D721Med (cell line): ENCODE measurements at places on chromosomes 1 and 21.

DNA sequence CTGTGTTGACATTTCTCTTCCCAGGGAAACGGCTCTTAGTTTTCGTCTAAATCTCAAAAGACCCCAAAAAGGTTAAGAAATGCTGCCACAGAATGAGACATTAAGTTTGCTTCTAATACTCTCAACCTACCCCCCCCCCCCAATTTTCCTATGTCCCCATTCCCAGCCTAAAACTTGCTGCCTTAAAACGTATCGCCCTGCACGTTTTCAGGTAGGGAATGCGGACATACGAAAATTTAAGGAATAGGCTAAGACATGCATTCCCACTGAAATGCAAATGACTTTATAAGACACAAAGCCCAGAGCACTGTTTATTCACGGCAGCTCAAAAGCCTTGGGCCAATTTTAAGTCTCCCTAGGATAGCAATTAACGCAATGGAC lies 45.4 kb downstream of the GFI1 start:
- no peak for DNase-seq

DNA sequence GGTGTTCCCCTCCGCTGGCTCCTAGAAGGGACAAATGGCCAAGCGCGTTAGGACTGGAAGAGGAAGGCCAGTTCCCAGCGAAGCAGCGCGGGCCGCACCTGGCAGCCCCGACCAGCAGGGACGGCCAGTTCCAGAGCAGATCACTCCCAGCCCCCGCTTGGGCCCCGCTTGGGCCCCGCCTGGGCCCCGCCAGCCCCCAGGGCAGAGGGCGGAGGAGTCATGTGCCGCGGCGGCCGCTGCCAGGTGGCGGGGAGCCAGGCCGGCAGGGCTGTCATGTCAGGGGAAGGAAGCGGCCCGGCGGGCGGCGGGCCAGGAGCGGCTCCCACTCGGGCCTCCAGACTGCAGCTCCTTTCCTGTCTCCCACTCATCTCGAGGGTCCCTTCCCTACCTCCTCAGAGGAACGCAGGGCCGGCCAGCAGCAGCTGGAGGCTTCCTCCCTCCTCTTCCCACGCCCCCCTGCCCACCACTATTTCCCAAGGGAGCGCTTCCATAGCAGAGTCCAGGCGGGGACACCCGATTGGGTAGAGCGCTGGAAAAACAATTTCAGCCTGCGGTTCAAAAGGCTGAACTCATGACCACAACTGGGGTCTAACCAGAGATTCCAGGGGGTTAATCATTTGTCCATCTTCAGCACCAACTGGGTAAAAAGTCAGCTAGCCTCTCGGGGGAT lies 16.5 kb downstream of the ZNF697 start:
- DNase-seq: no peak

DNA sequence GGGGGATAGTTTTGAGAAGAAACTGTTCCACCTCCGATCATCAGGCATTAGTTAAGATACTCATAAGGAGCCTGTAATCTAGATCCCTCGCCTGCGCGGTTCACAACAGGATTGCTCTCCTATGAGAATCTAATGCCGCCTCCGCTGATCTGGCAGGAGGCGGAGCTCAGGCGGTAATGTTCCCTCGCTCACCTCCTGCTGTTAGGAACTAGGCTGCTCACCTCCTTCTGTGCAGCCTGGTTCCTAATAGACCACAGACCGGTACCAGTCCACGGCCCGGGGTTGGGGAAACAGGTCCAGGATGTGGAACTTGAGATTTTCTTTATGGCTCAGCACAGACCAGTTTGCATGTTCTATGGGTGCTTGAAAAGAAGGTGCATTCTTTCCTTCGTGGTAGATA lies 27.2 kb upstream of the FAM3B start:
- DNase-seq: no peak

- DNase-seq: no peak
These were observed 291.8 kb downstream of the CHRM3 start for GRCh38 chr1:239678181-239678580.

DNA sequence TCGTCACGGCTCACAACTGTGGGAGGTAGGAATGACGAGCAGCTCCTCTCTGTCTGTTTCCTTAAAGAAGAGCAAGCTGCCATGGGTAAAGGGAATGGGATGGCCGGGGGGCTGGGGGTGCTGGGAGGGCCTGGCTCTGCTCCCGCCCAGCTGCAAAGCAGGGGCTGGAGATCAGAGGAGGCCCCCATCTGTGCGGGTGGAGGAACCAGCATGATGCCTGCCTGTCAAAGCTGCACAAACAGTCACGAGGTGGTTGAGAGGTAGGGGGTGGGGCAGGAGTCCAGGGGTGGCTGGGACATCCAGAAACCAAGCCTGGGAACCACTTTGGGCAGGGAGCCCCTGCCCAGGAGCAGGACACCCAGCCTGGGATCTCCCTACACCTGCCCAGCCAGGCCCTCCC lies 12.6 kb downstream of the SLC41A1 start:
- no peak for DNase-seq

DNA sequence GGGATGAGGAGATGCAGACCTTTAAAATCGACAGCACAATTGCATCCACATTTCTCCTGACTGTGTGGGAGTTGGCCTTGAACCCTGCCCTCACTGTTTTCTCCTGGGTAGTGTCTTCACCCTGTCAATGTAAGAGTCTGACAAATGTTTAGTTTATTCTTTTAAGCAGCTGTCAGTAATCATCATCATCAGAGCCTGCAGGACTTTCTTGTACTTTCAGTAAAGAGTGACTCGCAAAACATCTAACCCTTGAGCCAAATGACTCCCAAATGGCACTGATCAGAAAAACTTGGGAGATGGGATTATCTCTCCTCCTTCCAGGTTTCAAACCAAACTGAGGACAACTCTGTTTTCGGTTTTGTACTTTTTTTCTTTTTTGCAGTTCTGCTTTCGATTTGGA lies 460.2 kb downstream of the KIF26B start:
- DNase-seq: no peak

DNA sequence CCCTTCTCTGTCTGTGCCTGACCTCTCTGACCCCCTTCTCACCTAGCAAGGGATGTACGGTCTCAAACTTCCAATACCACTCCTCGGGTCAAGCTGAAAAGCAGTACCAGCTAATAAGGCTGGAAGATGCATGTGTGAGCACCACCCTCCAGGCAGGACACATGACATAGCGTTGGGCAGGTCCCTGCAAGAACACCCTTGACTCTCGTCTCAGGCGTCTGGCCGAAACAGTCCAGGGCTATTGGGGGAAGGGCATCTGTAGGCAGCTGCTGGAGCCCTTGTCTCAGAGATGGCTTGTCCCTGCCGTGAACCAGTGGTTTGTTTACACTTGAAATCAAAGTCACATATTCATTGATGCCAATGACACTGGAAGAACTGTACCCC lies 56.5 kb downstream of the CD46 start:
- no peak for DNase-seq

GRCh38 chr1:115491298-115492018 lies 150.3 kb upstream of the VANGL1 start:
- DNase-seq: no peak

- no peak for DNase-seq
These were observed 25.6 kb upstream of the RGS13 start for GRCh38 chr1:192610112-192610889.

DNA sequence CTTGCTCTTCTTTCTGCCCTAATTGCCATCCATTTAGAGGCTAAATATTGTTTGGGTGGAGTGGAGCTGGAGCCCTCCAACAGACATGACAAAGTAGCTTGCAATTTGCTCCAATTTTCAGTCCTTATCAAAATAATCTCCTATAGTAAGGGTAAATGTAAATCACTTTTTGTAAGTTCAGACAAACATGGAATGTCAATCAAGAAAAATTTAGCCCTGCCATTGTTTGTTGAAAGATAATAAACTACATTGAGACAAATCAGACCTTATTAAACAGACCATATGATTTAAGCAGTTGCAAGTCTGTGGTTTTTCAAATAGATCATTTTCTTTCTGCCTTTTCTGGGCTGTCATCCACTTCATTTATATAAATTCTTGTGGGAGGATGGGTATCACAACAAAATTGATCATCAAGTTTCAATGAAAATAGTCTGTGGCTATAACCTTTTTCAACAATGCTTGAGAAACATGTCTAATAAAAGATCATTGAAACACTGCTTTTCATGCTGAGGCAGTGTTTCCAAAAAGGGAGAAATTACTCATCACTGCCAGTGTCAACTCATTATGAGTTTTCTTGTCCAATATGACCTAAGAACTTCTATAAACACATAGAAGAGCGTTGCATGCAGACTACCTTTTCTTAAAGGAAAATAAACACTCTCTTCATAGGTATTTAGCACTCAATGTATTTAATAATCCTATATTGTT lies 1152.0 kb upstream of the B3GALT2 start:
- no peak for DNase-seq

DNA sequence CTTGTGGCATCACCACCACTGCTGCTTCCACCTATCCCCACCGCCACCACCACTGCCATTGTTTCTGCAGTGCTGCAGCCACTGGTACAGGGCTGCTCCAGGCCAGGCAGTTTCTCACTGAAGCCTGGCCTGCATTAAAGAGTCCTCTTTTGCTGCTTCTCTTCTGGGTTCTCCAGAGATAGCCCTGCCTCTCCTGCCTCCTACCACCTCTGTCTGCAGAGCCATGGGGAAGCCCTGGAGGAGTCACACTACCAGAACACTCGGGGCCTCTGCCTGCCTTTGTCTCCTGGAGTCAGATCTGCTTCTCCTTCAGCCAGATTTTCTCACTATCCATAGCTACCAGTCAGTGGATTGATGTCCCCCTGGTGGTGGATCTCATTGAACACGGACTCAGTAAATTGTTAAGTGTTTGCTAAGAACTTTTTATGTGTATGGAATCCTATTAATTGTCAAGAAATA lies 37.7 kb upstream of the DDAH1 start:
- no peak for DNase-seq

- DNase-seq: no peak
These were observed 4.0 kb downstream of the HAO2 start for GRCh38 chr1:119372503-119373086.

DNA sequence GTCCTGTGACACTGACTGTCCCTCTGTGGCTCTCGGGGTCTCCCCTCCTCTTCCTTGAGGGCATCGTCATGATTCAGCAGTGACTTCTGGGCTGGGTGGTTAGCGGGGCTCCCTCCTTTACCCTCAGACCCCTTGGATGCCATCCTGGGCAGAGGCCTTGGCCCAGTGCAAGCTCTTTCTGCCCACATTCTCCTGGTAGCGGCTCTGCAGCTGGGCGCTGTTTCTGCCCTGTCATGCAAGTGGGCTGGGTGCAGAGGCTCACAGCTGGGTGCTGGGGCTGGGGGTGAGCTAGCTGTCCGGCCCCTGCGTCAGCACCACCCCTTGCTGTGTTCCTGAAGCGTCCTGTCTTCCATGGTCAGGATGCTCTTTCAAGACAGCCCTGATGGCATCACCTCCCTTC lies 158.5 kb downstream of the PCBP3 start:
- no peak for DNase-seq

DNA sequence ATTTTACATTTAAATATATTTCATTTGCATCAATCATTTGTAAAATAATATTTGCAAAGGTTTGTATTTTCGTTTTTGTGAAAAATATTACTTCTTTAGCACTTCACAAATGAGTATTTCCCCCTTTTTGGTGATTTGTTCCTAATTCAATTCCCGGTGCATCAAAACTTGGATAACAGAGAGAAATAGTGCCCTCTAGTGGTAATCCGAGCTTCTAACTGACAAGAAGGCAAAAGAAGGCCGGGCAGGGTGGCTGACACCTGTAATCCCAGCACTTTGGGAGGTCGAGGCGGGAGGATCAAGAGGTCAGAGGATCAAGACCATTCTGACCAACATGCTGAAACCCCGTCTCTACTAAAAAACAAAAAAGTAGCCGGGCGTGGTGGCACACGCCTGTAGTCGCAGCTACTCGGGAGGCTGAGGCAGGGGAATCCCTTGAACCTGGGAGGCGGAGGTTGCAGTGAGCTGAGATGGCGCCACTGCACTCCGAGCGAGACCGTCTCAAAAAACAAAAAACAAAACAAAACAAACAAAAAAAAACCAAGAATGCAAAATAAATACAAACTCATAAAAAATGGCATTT lies 137.7 kb downstream of the COL11A1 start:
- no peak for DNase-seq

- no peak for DNase-seq
These were observed 51.9 kb downstream of the LRRN2 start for GRCh38 chr1:204633665-204634064.

- DNase-seq: no peak
These were observed 274.9 kb downstream of the RRAGC start for GRCh38 chr1:38584448-38585355.

GRCh38 chr1:111990026-111990877 lies 784 bp upstream of the KCND3 start:
- no peak for DNase-seq

DNA sequence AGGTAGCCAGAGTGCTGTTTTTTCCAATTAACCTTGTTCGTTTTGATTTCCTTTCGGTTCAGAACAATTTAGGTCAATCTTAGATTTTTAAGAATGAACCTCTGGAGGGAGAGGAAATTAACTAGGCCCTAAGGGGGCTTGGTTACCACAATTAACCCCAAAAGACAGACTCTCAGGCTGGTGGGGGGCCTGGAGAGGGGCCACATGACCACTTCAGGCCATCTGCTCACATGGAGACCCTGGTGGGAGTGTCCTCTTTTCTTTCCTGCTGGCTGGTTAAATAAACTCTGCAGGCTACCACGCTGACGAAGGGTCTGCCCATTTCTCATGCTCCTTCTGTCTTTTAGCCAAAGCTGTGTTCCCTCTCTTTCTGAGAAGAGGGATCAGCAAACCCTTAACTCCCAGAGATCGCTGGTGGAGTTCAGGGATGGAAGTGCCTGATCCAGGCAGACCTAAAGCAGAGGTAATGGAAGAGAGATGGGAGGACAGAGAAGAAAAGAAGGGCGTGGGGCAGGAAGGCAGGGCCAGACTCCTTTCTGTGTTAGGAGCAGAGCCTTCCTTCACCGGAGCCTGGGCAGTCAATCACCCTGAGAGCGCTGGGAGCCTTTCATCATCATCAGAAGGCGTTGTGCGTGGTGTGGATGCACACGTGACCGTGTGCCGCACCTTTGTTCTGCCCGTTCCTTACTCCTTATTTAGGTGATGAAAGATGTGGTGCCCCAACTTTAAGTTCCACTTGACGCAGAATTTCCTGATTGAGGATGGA lies 58.5 kb downstream of the KIF26B start:
- no peak for DNase-seq

GRCh38 chr1:9537863-9538668 lies 1.2 kb upstream of the SLC25A33 start:
- no peak for DNase-seq

DNA sequence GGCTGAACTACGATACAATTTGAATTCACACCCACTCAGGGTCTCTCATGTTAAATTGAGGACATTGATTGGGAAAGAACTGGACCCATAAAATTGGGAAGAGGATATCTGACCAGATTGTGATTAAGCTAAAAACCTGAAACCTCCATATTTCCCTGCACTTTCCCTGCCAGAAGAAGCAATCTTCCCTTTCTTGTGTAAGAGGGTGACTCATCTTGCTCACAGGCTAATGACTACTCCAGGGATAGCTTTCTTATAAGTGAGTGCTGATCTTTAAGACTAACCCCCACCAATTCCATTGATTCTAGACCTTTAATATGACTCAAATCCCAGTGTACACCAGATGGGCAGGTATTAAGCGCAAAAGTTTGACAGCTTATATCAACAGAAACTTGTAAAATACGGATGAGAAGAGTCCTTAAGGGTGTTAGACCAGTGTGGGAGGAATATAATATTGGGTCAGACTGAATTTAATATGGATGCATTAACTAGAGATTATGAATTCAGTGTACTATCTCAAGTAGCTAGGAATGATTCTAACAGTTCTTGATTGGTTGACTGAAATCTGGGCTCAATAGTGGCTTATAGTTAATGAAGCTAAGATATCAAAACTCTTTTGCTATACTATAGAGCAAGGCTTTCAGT lies 12.1 kb upstream of the SGIP1 start:
- DNase-seq: no peak
